Tibial artery (tissue), 4 donors: ENCODE measurements at places on chromosomes 2 and 18.

DNA sequence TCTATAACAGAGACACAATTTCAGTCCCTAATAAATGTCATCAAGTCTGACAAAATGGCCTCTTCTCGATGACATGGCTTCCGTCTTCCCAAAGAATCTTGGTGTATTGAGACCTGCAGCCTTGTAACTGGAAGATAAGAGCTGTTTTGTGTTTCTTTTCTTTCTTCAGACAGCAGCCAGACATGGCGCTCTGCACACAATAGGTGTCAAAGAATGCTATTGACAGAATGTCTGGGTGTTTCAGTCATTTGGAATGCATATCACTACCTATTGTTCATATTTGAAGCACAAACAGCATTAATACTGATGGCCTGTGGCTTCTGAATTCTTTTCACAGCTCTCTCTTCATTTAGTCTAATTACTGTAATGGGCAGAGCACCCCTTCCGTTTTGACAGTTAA, 344.8 kb downstream of the RPRM start:
- no peak for DNase-seq

DNA sequence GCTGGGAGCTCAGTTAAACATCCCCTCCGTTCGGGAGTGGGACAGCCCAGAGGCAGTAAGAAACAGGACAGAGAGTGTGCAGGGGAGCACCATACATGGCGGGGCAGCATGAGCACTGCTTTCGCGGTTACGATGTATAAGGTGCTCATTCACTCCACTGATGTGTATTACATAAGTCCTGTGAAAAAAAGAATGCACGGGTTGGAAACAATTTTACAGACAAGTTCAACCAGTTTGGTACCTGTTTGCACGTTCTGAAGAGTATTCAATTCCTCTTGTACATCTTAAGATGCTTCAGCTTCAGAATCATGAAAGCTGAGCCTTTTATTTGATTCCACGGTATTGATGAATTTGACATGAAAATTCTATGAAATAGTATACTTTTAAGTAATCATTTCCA, 97.8 kb upstream of the NETO1 start:
- DNase-seq = no peak

- no peak for DNase-seq
Measured at GRCh38 chr2:190098851-190099250, 36.3 kb upstream of the MSTN start.

- DNase-seq = no peak
Measured at GRCh38 chr2:137826373-137827372, 137.6 kb upstream of the HNMT start.

- DNase-seq = no peak
Measured at GRCh38 chr2:1755436-1756191, 11.3 kb upstream of the PXDN start.

- no peak for DNase-seq
Measured at GRCh38 chr2:189511210-189511959, 69.2 kb downstream of the SLC40A1 start.

GRCh38 chr2:122328816-122329215, 573.4 kb downstream of the TSN start:
- no peak for DNase-seq

DNA sequence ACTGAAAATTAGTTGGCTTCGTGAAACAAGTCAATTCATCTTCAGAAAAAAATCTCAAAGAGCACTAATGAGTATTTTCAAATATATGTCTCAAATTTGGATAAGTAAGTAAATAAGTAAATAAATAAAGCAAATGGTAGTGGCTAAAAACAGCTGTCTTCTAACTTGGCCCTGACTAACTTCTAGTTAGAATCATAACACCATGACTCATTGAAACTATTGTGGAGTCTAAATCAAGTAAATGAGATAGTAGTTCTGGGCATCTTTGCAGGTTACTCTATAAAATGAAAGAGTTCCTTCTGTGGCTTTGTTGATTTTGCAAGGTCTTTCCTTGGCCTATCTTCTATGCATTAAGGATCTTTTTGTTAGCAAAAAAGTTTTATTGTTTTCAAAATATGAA, 110.7 kb downstream of the SLC8A1 start:
- no peak for DNase-seq

DNA sequence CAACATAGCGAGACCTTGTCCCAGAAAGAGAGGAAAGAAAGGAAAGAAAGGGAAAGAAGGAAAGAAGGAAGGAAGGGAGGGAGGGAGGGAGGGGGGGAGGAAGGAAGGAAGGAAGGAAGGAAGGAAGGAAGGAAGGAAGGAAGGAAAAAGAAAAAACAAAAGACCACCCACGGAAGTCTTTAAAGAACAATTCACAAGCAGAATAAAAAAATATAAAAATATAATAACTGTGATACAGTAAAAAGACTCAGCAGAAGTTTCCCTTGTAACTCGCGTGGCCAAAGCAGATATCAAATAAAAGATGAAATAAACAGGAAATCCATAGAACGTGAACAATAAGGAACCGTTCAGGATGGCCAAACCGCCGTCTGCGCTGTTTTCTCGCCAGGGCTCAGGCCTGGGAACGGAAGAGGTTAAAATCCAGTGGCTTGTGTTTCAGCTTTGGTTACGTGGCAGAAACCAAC, 1.2 kb upstream of the SLC1A4 start:
- no peak for DNase-seq

DNA sequence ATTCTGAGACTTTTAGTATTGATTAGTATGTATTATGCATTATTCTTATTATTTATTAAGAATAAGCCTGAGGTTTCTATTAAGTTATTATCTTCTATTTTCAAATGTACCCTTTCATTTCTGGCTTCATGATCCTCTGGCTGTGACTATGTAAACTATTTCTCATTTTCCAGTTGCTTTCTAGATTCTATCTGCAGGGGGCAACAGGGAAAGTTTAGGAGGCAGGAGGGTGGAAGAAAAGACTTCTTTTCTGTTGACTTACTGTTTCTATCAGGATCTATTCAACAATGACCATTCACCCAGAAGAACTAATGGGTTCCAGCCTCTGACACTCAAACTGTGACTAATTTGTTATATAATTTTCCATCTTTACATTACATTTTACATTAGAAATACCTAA, 653.4 kb upstream of the FSHR start:
- DNase-seq = no peak

- DNase-seq = no peak
Measured at GRCh38 chr18:32893915-32894314, 121.1 kb upstream of the KLHL14 start.

GRCh38 chr2:103980401-103980800, 873.5 kb upstream of the POU3F3 start:
- no peak for DNase-seq

GRCh38 chr18:66994790-66995189, 390.9 kb upstream of the CDH19 start:
- DNase-seq = no peak

DNA sequence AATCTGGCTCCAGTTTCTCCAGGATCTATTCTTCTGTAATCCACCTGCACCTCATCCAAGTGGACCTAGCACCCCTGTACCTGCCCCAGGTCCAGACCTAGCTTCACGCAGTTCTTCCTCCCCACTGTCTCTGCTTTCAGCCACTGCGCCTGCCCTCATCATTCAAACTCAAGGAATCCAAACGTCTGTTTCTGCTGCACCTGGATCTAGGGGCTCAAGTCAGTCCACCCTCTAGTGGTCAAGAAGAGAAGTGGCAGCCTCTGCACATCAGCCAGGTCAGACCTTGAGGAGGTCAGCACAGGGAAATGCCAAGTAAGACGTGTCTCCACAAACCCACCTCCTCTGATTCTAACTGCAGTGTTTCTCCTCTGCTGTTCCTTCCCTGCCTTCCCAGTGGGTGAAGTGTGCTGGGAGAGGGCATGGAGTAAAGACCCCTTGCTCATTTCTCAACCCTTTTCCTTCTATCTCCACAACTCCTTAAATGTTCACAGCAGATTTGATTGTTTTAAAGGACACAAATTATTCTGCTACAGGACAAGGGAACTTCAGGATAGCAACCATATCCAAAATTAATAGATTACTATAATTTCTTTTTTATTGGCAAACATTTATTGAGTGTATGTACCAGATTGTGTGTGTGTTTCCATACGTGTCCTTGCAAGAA, 8.6 kb upstream of the RNF152 start:
- DNase-seq = no peak

DNA sequence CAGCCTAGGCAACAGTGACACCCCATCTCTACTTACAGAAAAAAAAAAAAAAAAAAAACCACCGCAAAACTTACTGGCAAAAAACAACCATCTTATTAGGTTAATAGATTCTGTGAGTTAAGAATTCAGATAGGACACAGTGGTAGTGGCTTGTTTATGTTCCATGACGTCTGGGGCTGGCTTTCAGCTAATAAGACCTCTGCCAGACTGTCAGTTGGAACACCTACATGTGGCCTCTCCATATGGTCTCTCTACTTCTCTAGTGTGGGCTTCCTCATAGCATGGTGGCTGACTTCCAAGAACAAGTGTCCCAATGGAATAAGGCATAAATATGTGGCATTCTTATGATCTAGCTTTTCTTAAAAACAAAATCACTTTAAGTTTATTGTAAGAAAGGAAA, 94.0 kb upstream of the OTX1 start:
- DNase-seq = no peak

- DNase-seq = no peak
Measured at GRCh38 chr18:50836521-50836957, 16.7 kb upstream of the MRO start.

DNA sequence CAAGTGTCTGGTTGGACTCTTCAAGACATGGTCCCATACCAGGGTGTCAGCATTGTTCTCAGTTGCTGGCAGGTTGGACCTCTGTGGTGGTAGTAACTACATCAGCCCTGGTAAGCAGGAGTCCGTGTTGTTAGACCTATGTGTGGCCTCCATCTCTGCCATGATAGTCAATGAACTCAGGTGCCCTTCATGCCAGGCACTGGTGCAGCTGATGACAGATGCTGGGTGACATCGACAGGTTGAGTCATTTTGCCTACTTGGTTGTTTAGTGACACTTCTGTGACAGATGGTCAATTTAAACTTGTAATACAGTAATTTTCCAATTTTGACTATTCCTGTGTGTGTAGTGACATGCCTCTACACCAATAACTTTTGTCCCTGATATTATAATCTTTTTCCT, 189.7 kb downstream of the SP3 start:
- no peak for DNase-seq

- DNase-seq = no peak
Measured at GRCh38 chr2:216142540-216142939, 33.4 kb downstream of the XRCC5 start.

DNA sequence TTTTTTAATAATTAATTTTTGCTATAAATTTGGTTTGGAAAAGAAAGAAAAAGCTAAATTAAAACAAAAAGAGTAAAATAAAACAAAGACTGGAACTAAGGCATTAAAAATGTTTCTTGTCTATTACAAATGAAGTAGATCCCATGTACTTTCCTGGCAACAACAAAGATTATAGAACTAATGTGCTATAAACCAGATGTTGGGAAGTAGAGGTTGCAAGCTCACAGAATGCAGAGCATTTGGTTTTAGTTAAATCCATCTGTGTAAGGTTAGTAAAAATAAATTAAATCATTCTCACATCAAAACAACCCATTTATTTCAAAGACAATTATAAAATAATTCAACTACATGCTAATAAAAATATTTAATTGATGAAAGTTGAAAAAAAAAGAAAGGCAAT, 157.2 kb upstream of the ZC3H15 start:
- no peak for DNase-seq
